ENCODE measurements at places on chromosomes 5 and 9.

DNA sequence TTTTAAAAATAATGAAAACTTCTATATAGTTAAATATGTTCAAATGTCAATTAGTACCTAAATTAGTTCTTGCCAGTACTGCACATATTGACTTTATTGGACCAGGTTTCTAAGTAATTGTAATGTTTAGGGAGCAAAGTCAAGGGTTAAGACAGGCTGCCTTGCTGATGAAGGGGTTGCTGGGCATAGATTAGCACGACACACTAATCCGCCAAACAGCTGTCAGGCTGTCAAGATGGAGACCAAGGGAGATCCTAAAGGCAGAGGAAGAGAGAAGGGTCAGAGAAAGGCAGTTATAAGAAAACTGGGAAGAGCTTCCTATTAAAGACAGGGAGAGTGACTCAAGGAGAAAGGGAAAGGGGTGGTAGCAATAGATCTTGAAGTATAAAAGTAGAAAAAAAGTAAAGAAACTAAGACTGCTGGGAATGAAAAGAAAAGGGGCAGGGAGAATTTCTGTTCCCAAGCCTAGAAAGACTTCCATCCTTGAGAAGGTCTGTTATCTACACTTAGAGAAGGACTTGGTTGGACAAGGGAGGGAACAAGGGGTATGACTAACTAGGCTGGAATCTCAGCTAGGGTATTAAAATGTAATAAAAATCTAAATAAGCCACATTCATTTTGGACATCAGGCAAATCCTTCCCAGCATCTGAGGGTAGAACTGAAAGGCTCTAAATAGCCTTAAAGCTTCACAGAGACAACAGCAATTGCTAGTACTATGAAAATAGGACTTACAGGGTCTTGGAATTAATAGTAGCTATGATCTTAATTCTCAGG, 188.7 kb downstream of the FBXL17 start:
- no peak for DNase-seq

DNA sequence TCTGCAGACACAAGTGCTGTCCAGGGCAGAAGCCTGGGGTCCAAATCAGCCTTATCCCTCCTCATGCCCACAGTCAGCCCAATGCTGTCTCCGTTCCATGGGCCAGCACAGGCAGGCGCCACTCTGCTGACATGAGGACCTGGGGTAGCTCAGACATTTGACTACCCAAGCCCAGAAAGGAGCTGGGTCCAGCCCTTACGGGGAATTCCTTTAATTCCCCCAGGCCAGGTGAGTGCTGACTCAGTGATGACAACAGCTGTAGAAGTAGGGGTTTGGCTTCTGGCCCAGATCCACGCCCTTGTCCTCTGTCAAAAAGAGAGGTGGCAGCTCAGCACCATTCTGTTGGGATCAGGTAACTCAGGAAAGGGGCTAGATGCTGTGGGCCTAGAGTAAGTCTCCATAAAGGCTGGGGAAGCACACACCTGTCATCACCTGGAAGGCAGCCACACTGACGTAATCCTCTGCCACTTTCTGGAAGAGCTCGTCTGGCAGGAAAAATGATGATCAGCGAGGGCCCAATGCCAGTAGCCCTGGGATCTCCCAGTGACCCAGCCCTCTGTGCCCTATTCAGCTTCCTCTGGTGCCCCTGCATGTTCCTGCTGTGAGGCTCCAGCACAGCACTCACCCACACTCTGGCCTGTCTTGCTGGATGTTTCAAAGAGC, 1.9 kb downstream of the RAB24 start:
- peak; percentile 83 for DNase-seq

DNA sequence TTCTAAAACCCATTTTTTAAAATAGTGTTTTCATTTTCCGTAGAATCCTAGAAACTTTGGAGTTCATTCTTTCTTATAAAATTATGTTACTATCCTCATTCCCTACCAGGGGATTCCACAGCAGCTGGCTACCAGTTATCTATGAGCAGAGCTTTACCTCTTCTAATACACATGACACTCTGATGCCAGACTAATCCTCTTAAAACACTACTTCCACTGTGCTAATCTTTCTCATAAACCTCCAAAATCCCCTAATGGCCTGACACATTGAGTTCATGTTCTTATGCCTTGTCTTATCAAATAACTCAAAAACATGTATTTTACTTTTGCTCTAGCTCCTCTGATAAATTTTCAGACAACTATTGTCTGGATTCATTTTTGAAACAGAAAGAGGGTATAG, 633.6 kb upstream of the FTMT start:
- DNase-seq = no peak

GRCh38 chr9:86940774-86941173, 6.5 kb downstream of the GAS1 start:
- DNase-seq = no peak

GRCh38 chr5:10201223-10201868, 48.3 kb downstream of the ATPSCKMT start:
- DNase-seq = no peak

GRCh38 chr5:150758203-150758530, 650 bp downstream of the DCTN4 start:
- DNase-seq = no peak

GRCh38 chr5:78527054-78527859, 121.3 kb downstream of the LHFPL2 start:
- no peak for DNase-seq
